ENCODE measurements at places on chromosomes 7 and 10.

- no peak for DNase-seq
Measured at GRCh38 chr10:117071286-117072050, 66.5 kb upstream of the SHTN1 start.

GRCh38 chr7:46390042-46390441 lies 469.0 kb upstream of the IGFBP3 start:
- no peak for DNase-seq

- no peak for DNase-seq
Measured at GRCh38 chr7:151056666-151057505, 811 bp downstream of the CDK5 start.

GRCh38 chr10:112741830-112742402 lies 208.1 kb upstream of the TCF7L2 start:
- DNase-seq = no peak

DNA sequence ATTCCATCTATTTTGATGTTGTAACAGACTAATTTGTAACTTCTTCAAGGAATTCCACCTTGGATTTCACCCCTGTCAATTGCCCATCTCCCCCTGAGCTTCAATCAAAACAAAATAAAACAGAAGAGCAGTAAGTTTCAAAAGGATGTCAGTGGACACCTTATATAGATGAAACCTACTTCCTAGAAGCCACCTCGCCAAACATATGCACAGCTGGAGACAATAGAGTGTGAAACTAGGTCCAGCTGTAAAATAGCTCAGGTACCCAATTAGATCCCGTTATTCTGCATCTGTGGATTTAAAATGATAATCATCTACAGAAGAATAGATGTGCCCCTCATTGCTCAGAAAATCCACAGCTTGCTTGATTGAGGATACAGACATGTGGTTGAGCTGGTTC lies 598.6 kb downstream of the SH2D4B start:
- DNase-seq = no peak

GRCh38 chr7:106367018-106367420 lies 82.2 kb upstream of the NAMPT start:
- DNase-seq = no peak

- no peak for DNase-seq
Measured at GRCh38 chr7:106015381-106016218, 52.5 kb downstream of the CDHR3 start.

DNA sequence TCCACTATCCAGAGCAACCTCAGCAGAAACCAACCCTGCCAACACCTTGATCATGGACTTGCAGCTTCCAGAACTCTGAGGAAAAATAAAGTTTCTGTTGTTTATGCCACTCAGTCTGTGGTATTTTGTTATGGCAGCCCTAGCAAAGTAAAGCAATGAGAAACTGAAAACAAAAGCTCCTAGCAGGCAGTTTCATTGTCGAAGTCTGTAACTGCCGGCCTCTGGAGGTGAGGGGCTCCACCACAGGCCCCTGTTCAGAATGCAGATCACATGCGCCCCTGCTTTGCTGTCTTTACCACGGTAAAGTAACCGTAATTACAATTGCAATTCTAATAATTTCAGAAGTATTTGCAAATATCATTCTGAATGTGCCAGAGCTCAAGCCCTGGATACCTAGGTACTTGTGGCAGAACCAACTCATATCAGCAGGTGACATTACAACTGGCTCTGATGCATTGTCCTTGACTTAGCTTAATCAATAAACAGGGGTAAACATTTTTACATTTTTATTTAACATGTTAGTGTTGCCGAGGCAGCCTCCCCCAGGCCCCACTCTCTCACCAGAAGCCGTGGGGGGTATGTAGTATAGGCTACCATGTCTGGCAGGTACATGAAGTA lies 193.2 kb downstream of the ELMO1 start:
- no peak for DNase-seq

DNA sequence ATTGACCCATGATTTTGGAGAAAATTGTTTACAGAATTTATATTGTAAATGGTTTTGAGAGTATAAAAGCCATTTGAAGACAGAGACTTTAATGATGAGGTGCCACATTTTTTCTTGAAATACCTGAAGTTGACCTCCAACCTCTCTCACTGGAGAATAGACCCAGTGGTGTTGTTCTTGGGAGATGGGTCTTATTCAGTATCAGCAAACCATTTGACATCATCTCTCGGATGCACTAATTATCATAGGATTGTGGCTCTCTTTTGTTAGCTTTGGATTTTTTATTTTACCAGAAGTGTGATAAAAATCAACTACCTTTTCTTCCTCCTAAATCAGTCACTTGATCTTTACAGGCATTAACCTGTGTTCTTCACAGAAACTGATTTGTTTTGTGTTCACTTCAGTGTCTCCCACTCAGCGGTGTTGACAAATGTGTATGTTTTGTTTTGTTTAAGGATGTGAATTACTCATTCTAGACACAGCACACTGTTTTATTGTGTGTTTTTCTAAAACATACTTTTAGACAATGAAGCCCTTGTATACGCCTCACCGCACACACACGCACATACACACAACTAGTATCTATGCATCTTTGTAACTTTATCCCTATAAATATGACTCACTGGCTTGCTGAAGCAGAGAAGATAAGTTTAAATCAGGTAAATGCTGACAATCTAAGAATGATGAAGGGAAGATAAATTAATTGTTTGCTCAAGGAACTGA lies 455.6 kb downstream of the INHBA start:
- no peak for DNase-seq

GRCh38 chr7:39501358-39501757 lies 64.8 kb upstream of the YAE1 start:
- DNase-seq = no peak

DNA sequence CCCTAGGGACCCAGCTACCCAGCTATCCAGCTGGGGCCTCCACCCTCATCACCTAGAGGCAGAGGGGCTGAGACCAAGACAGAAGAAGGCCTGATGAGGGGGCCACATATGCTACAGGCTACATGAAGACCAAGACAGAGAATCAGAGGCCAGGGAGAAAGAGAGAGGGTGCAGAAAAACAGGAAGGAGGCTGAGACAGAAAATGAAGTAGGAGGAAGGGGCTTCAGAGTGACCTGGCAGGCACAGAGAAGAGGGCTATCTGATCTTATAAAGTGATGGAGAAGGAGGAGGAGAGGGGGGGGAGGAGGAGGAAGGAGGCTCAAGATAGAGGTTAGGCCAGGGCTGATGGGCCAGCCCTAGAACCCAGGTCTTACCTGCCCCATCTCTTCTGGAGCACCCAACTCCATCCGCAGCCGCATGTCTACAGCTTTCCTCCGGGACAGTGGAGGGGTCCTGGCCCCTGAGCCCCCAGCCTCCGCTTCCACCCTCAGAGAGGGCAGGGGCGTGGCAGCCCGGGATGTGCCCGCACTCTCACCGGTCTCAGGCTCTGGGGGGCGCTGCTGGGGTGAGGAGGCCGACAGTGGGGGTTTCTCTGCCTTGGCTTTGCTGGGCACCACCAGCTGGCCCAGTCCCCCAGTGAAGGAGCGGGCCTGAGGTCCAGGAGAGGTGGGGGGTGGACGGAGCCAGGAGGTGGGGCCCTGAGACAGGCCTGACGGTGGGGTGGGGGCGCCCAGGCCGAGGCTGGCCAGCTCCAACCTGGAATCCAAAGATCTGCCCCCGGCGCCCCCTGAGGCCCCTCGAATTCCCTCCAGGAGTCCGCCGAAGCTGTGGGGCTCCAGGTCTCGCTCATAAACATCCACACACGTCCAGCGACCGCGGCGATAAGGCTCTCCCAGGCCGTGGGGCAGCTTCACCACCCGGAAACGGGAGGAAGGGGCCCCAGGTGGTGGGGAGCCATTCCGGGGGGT lies 1.8 kb downstream of the TSC22D4 start:
- no peak for DNase-seq

GRCh38 chr10:118308664-118309063 lies 33.5 kb downstream of the FAM204A start:
- no peak for DNase-seq

DNA sequence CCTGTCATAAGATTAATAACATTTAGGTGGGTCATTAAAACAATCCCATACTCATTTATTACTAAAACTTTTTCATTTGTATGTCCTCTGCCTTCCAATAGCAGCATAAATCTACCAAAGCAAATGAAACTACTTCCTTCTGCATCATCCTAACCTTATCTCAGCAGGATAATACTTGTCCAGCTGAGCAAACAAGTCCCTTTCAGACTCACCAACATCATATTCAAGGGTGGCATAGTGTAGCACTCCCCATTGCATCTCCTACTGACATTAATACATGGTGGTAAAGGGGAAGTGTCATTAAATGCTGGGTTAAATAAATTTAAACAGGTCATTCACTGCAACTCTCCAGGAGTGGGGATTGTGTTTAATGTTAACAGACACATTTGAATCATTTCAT lies 3.4 kb upstream of the MINDY3 start:
- no peak for DNase-seq

GRCh38 chr7:156969972-156970420 lies 20.5 kb downstream of the NOM1 start:
- DNase-seq = no peak

GRCh38 chr7:83751217-83751616 lies 102.3 kb upstream of the SEMA3E start:
- no peak for DNase-seq

- DNase-seq = no peak
Measured at GRCh38 chr10:69912589-69912988, 110.9 kb downstream of the COL13A1 start.

DNA sequence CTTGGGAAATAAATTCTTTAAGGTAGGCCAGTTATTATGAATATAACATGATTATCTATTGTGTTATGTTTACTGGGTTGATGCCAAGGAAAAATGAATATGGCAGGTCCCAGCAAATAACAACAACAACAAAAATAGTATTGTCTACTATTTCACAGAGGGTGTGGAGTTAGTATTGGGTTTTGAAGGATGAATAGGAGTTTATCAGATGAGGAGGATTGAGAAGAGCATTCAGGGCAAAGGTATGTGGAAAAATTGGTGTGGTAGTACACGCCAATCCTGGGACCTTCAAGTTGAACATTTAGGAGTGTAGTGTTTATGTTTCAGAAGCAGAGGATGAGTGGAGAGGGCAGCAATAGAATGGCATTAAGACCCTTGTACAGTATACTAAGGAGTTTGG lies 671.9 kb downstream of the AUTS2 start:
- no peak for DNase-seq

DNA sequence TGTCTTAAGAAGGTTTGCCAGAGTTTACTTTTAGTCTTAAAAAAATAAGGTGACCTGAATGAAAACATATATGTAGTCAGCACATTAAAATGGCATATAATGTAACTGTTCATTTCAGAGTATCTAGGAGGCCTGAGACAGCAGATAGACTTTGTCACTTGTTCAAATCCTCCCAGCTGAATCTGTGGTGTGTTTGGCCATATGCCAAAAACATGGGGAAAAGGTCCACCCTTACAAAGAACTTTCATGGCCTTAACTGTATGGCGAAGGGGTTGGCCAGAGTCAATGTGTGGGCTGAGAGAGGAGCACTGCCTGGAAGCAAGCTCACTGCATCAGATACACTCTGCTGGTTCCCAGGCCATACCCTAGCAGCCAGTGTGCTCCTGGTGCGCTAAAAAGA lies 113.7 kb downstream of the ALOX5 start:
- DNase-seq = no peak

DNA sequence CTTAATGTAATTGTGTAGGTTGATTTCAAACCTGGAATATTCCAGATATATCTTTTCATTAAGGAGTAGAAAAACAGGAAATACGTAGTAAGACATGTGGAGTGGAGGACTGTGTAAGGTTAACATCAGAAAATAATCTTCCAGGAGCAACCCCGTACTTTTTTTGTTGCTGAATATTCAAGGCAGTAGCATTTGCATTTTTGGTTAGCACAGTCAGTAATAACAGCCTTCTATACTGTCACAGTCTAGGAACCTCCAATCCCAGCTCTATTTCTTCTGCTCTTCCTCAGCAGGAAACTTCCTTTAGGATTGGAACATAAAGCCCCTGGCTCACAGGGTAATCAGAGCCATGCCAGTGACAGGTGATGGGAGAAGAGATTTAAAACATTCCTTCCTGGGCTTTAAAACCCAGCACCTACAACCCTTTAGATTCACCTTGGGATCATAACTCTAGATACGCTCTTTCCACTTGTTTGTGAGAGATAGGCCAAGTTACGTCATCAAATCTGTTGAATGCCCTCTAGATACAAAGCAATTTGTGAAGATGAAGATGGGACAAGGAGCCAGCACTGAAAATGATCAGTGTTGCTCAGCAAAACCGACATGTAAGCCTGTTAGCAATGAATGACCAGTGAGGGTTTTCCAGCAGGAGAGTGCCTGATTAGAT lies 248.5 kb upstream of the NPY start:
- no peak for DNase-seq

GRCh38 chr10:114168450-114169009 lies 5.5 kb downstream of the CCDC186 start:
- no peak for DNase-seq

- no peak for DNase-seq
Measured at GRCh38 chr7:94562525-94562924, 52.9 kb downstream of the CASD1 start.

- no peak for DNase-seq
Measured at GRCh38 chr10:48447356-48448215, 141.1 kb downstream of the MAPK8 start.

- DNase-seq = no peak
Measured at GRCh38 chr10:114642729-114643128, 15.3 kb downstream of the ABLIM1 start.

GRCh38 chr10:132112611-132113010 lies 46.9 kb downstream of the JAKMIP3 start:
- no peak for DNase-seq

GRCh38 chr10:28842321-28842720 lies 165.0 kb downstream of the BAMBI start:
- no peak for DNase-seq

- DNase-seq = no peak
Measured at GRCh38 chr10:88076027-88076880, 212.8 kb downstream of the PTEN start.

DNA sequence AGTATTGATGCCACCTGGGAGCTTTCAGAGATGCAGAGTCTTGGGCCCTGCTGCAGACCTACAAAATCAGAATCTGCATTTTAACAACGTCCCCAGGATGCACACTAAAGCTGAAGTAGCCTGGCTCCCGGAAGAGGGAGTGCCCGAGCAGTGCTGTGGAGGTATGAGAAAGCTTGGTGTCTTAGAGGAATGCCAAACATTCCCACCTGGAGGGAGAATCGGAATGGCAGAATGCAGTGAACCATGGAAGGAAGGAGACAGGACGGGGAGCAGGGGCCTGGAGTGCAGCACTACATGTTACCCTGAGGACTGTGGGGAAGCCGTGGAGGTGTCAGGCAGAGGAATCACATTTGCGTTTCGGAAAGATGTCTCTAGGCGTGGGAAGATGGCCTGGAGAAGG lies 90.9 kb downstream of the AOAH start:
- no peak for DNase-seq

DNA sequence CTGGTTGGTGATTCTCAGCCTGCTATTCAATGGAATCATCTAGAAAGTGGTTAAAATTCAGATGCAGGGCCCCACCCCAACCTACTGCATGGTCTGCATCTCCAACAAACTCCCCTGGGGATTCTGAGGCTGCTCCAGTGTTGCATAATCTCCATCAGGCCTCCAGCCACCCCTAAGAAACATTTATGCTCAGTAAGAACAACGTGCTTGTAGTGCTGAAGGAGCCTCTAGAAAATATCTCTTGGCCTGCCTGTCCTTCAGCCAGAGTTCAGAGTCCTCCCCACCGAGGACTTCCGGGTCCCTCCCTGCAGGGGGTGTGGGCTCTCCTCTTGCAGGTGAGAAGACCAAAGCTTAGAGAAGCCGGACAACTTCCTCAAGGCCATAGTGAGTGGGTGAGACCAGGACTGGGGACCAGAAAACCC lies 159.8 kb downstream of the SH3PXD2A start:
- DNase-seq = no peak
